Hippocampal formation (tissue), 2 donors: ENCODE measurements at places on chromosomes 7 and 10.
A peak's percentile ranks its signal among the peaks of the same experiment; 100 is the strongest.

DNA sequence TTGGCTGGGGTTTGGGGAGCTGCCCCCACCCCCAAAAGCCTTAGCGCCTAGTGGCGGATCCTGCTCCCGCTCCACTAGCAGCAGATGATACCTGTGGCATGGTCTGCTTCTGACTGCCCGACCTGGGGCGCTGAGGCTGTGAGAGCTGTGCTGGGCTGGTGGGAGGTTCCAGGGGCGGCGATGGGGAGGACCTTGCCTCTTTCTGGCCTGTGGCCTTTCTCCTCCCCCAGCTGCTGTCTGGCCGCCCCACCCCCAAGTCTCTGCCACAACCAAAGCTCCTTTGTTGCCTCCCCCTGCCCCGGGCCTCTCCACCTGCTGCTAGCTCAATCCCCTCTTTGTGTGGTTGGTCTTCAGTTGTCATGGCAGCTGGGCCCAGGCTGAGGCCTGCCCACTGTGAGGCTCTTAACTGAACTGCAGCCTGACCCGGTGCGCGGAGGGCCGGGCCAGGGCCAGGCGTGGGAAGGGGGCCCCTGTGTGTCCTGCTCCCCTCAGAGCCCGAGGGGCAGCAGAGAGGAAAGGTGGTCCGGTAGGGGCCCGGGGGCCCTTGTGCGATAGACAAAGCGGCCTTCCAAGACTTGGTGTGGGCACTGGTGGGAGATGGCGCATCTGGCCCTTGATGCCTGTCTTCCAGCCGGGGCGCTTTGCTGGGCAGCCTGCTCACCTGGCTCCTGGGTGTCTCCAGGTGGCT lies 4.7 kb downstream of the ZNF775 start:
- peak; percentile 98 for DNase-seq

DNA sequence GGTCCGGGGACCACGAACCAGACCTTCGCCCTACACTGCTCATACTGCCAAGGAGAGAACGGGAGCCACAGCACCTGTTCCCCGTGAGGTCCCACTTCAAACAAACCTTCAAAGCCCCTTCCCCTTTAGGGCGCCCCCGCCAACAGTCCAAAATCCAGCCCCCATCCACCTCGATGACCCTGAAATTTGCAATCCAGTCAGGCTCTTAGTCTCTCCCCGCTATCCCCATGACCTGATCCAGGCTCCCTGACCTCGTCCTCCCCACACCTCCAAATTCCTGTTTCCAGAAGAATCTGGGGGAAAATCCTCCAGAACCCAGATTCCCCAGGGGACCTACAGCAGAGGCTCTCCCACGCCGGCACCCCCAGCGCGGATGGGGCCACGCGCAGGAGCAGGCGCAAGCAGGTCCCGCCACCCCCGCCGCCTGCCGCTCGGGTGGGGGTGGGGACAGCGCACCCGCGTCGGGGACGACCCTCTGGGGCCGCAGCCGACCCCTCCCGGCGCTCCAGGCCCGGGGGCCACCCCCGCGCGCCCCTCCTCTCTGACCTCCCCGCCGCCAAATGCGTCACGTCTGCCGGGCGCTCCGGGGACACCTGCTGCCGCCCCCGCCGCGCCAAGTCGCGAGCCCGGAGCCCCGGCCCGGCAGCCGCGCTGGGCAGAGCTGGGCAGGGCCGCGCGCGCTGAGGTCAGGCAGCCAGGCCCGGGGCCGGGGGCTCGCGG lies 753 bp downstream of the CAMK2B start:
- DNase-seq = no peak

DNA sequence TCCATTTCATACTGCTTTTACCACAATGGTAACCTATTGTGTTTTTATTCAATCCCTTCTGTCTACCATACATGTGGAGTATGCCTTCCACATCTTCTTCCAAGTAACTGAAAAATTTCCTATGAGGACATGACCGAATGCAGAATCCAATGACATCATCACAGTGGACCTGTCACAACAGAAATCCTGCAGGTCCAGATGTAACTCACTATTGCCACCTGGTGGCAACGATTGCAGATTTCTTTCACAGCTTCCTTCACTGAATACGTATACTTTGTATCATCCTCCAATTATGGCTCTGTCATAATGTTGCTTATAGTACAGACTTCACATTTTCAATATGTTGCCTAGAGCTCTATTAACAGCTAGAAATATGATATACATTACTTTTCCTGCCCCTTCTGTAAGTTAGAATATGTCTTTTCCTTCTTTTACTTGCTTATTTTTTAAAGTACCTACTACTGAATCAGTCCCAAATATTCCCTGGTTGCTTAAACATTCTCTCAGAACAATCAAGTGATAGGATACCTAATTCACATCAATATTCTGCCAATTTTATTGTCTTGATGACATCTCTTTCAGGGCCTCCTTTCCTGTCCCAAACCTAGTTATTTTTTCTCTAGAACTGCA lies 45.4 kb downstream of the SLC13A1 start:
- peak; percentile 41 for DNase-seq

- DNase-seq = no peak
Measured at GRCh38 chr10:86655596-86655995, 1.2 kb downstream of the OPN4 start.

- no peak for DNase-seq
Measured at GRCh38 chr7:40996233-40996677, 706.6 kb downstream of the INHBA start.

DNA sequence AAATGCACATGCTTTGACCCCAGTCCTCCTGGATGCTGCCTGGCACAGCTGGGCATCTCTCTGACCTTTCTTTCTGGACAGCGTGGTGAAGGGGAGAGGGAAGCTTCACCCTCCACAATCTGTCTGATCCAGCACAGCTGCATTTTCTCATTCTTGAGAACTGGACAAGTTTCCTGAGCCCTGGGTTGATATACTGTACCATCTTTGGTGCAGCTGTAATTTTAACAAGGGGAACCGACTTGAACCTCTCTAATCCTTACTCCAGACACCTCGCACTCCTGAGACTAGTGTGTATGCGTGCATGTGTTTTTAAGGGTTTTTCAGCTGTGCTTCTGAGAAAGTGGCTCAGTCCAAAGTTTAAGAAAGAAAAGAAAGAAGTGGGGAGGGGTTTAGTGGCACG lies 655.7 kb downstream of the INHBA start:
- DNase-seq = no peak

- DNase-seq = no peak
Measured at GRCh38 chr10:132943791-132944404, 1.5 kb upstream of the CFAP46 start.

GRCh38 chr10:121092720-121093095 lies 241.5 kb downstream of the WDR11 start:
- no peak for DNase-seq

DNA sequence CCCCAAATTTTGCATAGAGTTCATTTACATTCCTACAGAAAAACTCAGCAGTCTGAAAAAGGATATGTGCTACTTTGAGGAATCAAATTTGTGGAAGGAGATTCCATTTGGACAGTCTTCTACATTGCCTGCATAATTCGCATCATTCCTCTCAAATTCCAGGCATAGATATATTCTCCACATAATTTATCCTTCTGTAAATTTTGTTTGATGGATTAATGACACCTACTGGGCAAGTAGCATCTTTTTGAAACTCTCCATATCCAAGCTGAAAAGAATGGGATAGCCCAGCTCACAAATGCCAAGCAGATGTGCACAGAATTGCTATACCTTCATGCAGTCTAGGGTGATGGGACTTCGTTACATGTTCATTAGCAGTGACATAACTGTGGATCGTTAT lies 515.3 kb downstream of the AUTS2 start:
- DNase-seq = no peak
